ENCODE measurements at places on chromosomes 3 and 15. TPM values are rescaled to one million over a fixed set of nuclear protein-coding genes. Genes with fewer than 3 reads are reported as not detected.

GRCh38 chr15:52085299-52085698 lies 27.3 kb downstream of the BCL2L10 start:
- no peak for DNase-seq

DNA sequence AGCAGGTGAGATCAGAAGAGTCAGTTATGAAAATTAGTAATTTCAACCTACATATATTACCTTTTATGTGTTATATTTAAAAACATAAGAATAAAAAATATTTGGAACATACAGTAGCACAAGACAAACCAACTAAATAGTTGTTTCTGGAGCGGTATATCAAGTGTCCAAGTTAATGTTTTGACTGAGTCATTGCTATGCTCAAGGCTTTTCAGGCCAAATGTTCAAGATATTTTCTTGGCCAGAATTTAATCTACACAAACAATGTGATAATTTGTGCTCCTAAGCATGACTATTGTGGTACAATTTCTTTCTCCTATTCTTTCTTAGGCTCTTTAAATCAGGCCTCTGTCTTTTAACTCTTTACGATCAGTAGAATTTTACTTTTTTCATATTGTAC lies 412.4 kb downstream of the RAP2B start:
- no peak for DNase-seq

DNA sequence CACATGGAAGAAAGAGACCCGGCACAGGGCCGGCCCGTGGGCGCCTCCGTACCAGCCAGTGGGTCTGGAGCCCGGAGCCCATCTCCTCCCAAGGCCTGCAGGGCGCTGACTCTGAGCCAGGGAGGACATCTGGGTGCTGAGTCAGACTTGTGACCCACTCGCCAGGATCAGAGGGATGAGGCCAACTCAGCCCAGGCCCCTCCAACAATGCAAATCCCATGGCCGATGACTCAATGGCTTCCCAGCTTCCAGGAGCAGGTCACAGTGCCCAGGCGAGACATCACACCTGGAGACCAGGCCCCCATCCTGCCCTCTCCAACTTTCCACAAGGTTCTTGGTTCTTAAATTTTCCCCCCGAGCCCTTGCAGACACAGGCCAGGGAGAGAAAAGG lies 95.1 kb downstream of the LRIG1 start:
- DNase-seq, result no peak

GRCh38 chr15:39589815-39590644 lies 9.2 kb downstream of the THBS1 start:
- DNase-seq, result no peak

DNA sequence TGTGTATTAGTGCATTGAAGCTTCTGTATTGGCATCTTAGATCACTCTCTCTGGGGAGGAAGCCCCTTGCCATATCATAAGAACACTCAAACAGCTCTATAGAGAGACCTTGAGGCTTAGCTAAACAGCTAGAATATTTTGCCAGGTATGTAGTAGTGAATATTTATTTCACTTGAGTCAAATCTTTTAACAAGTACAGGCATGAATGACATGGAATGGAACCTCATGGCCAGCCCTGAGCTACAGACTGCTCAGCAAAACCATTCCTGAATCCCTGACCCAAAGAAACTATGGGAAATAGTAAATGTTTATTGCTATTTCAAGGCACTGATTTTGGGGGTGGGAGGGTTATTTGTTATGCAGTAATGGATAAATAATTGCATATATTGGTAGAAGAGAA lies 604.8 kb downstream of the MECOM start:
- no peak for DNase-seq

DNA sequence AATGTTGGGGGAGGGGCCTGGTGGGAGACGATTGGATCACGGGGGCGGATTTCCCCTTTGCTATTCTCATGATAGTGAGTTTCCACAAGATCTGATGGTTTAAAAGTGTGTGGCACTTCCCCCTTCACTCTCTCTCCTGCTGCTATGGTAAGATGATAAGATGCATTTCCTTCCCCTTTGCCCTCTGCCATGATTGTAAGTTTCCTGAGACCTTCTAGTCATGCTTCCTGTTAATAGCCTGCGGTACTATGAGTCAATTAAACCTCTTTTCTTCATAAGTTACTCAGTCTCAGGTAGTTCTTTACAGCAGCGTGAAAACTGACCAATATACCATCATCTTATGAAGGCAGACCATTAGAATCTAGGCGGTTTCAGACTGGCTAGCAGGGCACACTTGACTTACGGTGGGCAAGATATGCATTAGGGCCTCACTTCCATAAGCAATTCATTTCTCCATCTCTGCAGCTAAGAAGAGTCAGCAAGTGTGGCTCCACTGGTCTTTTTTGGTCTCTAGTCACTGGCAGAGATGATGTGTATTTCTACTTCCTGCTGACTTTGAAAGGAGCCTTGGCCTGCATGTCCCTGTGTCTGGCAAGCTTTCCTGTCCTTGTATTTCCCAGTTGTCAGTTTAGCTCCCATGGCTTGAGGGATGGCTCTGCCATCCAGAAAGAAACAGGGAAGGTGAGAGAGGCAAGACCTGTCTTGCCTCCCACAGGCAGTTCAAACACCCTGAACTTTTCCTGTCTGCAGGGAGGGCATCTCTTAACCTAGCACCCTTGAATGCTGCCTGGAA lies 109.0 kb upstream of the ADAMTS9 start:
- no peak for DNase-seq

The FAM240A gene
- not detected for total RNA-seq

The WDR76 gene
- total RNA-seq, result 31.1 TPM

The UNC13C gene
- total RNA-seq, result 0.02 TPM
